Right forelimb (tissue), 1 donor: ENCODE measurements at places on chromosomes 2 and 18.

DNA sequence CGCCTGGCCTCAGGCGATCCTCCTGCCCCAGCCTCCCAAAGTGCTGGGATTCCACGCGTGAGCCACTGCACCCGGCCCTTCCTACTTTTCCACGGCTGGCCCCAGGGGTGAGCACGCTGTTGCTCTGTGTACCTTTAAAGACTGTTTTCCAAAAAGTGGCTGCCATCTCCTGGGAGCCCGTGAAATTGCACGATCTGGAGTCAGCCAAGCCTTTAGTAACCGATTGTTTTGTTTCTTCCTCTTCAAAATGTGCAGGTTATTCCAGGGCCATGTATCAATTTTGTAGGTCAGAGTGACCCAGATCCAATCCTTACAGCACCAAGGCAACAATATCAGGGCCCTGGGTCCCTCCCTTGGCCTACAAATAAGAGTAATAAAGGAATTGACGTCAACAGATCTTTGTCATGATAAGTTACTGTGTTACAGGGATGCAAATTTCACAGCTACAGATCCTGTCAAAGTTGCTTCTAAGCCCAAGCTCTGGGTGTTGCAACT lies 135.6 kb upstream of the ZNF236 start:
- DNase-seq, result peak; percentile 65

DNA sequence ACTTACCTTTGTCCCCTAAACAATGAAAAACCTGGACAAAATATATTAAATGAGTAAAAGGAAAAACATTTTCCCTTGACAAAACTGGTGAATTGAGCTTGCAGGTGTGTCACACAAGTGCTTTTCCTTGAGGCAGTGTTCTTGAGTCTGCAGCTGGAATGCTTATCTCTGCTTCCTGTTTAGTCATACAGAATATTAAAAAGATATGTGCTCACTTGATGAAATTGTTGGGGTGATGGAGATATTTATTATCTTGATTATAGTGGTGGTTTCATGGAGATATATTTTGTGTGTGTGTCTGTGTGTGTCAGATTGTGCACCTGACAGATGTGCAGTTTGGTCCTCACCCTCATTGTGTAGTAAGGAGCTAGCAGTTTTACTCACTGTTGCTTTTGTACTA lies 3.3 kb downstream of the TAF1B start:
- DNase-seq, result no peak

- DNase-seq, result no peak
Observed at GRCh38 chr2:171154348-171154747, 6.3 kb downstream of the TLK1 start.

GRCh38 chr2:7703048-7703447 lies 785.8 kb downstream of the RNF144A start:
- no peak for DNase-seq

- DNase-seq, result no peak
Observed at GRCh38 chr2:112790305-112790704, 6.0 kb upstream of the IL1A start.

DNA sequence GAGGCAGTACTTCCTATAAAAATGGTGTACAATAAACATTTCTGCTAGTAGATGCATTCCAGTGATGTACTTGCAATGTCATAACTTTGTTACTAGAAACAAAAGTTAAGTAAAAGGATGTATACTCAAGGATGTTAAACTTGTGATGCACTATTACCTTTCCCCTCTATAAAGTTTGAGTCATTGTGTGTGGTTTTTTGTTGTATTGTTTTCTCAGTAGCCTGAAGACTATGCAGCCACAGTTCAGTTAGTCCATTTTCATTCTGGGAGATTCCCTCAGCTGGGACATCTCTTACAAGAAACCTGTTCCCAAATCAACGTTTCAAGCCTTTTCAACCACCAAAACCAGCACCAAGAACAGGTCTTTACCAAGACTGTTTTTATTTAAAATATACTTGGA lies 5.6 kb downstream of the ATP5MC3 start:
- no peak for DNase-seq

GRCh38 chr2:73896362-73897239 lies 3.8 kb downstream of the ACTG2 start:
- DNase-seq, result peak; percentile 64
